Endothelial cell (in vitro differentiated cells): ENCODE measurements at places on chromosomes 4 and X. TPM values are rescaled to one million over a fixed set of nuclear protein-coding genes. Genes with fewer than 3 reads are reported as not detected.

- H3K36me3 ChIP-seq, result no peaks in the 10 kb centered on the region
- no peaks in the 10 kb centered on the region for H3K4me1 ChIP-seq
- H3K27me3 ChIP-seq, result no peaks in the 10 kb centered on the region
- H3K27ac ChIP-seq, result no peak overlapping the region
- DNase-seq, result no peak
Measured at GRCh38 chr4:123812066-123812390, 415.4 kb downstream of the SPRY1 start.

GRCh38 chr4:12186526-12186925, 757.8 kb upstream of the HS3ST1 start:
- H3K4me1 ChIP-seq, result no peaks in the 10 kb centered on the region
- no peak for DNase-seq
- H3K4me3 ChIP-seq, result no peak overlapping the region
- no peaks in the 10 kb centered on the region for H3K36me3 ChIP-seq
- no peak overlapping the region for H3K27ac ChIP-seq

The CSN1S1 gene
- not detected for total RNA-seq

The LGI2 gene
- 0.18 TPM for total RNA-seq

DNA sequence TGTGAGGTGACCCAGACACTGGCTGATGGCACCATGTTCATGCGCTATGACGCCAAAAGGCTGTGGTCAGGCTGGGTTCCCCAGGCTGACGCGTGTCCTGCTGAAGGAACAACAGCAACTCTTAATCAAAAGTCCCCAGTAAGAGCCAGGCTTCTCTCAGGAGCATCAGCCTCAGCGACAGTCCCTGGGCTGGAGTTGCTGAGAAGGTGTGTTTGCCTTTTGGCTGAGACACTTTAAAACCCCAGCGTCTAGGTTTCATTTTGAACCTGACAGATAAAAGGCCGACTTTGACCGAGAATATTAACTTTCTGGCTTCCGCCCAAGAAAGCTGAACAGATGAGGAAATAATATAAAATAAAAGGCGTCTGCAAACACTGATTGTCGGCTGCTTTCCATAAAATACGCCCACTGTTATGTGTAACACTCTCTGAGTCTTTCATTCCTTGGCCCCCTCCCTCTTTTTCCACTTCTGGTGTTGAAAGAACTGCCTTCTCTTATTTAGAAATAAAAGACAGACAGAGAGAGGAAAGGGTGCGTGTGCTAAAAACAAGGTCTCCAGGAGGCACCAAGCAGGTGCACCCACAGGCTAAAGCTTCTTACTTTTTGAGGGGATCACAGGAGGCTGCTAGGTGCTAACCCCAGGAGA, 373.6 kb downstream of the MID1IP1 start:
- no peak for DNase-seq
- H3K4me3 ChIP-seq, result no peak overlapping the region
- no peak overlapping the region for H3K27ac ChIP-seq
- H3K4me1 ChIP-seq, result no peaks in the 10 kb centered on the region
- no peaks in the 10 kb centered on the region for H3K27me3 ChIP-seq

DNA sequence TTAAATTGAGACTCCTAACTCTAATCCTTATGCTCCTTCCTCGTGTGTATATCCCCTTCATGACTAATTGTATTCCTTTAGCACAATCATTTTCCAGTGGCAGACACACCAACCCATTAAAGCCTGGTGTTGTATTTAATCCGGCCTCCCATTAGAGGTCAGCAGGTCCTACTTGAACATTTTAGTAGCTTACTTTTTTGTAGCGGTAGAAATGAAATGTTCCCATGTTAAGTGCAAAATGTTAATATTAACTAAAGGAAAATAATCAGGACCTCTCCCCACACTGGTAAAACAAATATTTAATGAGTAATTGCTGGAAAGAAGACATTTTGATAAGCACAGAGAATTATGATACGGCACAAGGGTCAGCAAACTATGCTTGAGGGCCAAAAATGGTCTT, 3.4 kb downstream of the RAB33B start:
- no peaks in the 10 kb centered on the region for H3K27me3 ChIP-seq
- peaks cover 48% of the 10 kb centered on the region for H3K4me1 ChIP-seq
- no peak for DNase-seq

The TCEAL4 gene
- total RNA-seq, result 95.5 TPM

The DIPK2B gene
- 286 TPM for total RNA-seq
